Left cardiac atrium (tissue), 4 donors: ENCODE measurements at places on chromosomes 3 and 15. TPM values are rescaled to one million over a fixed set of nuclear protein-coding genes. Genes with fewer than 3 reads are reported as not detected.

- no peak for DNase-seq
Observed at GRCh38 chr3:130779486-130779885, 32.9 kb upstream of the PIK3R4 start.

- DNase-seq, result no peak
Observed at GRCh38 chr3:156341332-156341731, 213.6 kb downstream of the SSR3 start.

Gene ZIC4
- total RNA-seq, result not detected

DNA sequence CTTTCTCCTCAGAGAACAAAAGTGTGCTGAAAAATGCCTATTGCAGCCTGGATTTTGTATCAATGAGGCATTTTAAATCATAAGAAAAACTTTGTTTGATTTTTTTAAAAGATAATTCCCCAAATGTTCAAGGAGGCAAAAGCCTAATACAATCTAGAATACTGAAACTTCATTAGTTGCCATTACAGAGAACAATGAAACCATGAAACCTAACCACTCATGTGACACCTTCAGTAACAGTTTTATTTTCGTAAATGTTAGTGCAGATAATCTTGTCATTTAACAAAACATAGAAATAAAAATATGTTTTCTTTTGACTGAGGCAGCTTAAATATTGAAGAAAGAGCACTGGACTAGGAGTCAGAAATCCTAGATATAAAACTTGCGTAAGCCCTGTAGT is 655.9 kb downstream of the RBMS3 start:
- no peak for DNase-seq
